Hematopoietic multipotent progenitor cell treated with erythropoietin and hydrocortisone succinate and interleukin-3 and kit ligand, for 15 days (in vitro differentiated cells): ENCODE measurements at places on chromosomes 4 and X.

DNA sequence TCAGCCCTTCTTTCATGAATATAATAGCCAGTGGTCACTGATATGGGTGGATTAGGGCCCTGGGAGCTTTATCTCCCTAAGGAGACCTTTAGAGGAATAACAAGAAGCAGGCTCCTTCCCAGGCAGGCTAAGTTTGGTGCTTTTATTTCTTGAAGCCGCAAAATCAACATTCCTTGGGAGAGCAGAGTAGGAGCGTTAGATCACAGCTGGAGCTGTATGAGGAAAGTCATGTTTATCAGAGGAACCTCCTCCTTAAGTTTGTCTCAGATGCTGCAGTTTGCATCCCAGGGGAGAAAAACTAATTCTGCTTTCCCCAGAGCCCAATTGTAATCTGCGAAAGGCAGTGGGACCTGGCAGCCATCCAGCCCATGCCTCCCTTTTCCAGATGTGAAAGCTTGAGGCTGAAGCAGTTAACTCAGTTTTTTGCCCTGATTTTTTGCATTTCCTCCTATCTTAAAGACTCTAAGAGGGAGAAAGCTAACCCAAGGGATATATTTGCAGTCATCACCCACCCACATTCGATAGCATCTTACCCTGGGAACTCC is 186.0 kb upstream of the FRMPD4 start:
- no peak for DNase-seq

GRCh38 chrX:124254611-124255010 is 77.8 kb upstream of the TEX13D start:
- DNase-seq = no peak

DNA sequence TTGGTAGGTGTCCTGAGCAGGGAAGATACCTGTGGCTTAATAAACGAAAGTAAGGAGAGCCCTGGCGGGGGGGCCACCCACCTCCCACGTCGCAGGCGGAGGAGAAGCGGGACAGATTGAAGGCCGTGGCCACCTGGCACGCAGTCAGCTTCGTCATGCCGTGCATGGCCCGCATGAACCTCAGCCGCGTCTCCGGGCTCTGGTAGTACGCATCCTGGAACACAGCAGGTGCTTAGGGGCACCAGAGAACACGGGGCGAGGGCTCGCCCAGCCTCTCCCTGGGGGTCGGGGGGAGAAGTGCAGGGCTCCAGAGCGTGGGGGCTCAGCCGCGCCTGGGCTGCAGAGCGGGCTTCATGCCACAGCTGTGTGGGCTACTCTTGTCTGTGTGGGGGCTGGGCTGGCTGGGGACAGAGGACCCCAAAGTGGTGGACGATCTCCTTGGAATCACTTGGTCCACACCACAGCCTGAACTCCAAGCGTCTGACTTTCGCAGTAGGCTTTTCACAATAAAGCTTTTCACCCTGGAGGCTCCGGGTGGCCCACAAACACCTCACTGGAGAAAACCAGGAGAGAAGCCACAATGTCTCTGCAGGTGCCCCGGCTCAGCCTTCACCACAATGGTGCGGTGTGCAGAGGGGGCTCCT is 27.1 kb upstream of the SLC25A6 start:
- no peak for DNase-seq

DNA sequence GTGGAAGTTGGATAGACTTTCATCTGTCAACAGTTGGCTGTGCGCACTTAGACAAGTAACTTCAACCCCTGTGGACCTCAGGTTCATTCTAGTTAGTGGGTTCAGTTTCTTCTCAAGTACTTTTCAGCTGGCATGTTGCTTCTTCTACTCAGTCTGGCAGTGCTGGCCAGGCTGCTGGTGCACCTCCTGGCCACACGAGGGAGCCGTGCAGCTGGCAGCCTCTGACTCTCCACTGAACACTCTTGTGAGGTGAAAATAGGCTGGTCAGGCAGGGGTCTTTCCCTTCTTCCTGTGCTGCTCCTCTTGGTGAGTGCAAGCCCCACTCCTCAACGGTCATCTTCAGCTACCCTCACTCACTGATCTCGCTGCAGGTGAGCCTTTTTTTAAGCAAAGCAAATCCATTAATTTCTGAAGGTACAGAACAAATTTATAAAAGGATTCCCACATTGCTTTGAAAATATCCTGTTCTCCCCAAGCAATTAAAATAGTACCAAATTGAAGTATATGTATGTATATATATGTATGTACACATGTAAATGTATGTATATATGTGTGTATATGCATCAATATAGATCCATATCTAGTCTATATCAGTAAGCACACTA is 30.6 kb downstream of the LONRF3 start:
- DNase-seq = peak; percentile 4

DNA sequence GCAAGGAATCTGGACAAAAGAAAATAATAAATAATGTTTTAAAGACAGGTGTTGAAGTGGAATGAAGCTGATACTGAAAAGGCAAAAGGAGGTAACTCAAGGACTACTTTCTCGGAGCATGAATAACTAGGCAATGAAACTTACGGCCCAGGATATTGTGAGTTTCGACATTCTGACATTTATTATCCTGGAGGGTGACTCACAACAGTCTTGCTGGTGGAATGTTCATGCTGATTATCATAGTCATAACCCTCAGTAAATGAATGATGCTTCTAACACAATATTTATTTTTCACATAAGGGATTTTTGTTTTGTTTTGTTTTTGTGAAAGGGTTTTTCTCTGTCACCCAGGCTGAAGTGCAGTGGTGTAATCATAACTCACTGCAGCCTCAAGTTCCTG is 147.0 kb upstream of the HPGD start:
- DNase-seq = no peak

- DNase-seq = peak; percentile 59
Measured at GRCh38 chr4:183507925-183508696, 3.3 kb downstream of the ING2 start.

- DNase-seq = no peak
Measured at GRCh38 chr4:8391972-8392371, 48.6 kb downstream of the ACOX3 start.

- no peak for DNase-seq
Measured at GRCh38 chr4:158238575-158238974, 28.3 kb downstream of the TMEM144 start.

DNA sequence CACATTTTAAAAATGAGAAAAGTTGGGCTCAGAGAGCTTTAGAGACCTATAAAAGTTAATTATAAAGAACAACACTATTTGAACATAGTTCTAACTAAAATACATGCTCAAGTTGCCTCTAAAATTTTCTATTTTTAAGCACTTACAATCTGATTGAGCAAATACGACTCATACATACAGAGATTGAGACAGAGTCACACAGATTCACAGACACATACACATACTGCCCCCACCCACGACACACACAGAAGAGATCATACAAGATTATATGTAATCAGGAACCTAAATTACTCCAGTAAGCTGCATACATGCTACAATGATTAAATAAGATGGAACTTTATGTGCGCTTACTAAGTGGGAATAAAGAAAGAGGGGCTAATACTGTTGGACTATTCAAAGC is 2.7 kb upstream of the ASB5 start:
- DNase-seq = no peak

DNA sequence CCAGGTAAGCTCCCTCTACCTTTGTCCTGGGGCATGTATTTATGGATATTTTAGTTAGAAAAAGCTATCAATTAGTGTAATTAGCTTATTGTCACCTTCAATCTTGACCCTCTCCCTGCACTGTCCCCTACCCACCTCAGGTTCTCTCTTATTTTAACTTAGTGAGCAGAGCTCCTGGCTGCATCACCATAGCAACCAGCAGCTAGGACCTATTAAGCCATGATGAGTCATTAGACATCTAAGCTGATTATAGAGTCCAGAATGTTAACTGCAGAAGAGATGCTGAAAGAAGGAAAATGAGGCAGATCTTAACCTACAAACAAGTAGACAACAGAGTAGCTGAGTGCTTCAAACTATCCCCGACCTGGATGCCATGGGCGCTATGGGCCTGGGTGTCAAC is 36.6 kb downstream of the MAGEE2 start:
- no peak for DNase-seq

- no peak for DNase-seq
Measured at GRCh38 chr4:121449416-121449815, 68.6 kb upstream of the QRFPR start.

GRCh38 chrX:138001226-138001625 is 435.3 kb downstream of the ZIC3 start:
- DNase-seq = no peak

- DNase-seq = peak; percentile 90
Measured at GRCh38 chr4:10180927-10181744, 64.5 kb upstream of the WDR1 start.

GRCh38 chr4:23991444-23991843 is 101.6 kb upstream of the PPARGC1A start:
- no peak for DNase-seq

DNA sequence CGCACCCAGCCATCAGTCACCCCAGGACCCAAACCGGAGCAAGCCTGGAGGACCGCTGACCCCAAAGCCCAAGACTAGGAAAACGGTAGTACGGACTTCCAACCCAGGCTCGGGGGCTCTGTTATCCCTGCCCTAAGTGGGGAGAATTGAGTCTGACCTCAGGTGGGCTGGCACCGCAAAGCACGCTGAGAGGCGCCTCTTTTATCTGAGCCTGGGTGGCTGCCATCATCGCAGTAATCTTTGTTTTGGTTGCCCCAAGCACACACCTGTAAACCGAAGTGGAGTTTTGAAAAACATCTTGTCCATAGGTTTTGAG is 894 bp upstream of the SH3RF1 start:
- DNase-seq = no peak

- DNase-seq = no peak
Measured at GRCh38 chr4:168386002-168386401, 67.5 kb upstream of the DDX60 start.

DNA sequence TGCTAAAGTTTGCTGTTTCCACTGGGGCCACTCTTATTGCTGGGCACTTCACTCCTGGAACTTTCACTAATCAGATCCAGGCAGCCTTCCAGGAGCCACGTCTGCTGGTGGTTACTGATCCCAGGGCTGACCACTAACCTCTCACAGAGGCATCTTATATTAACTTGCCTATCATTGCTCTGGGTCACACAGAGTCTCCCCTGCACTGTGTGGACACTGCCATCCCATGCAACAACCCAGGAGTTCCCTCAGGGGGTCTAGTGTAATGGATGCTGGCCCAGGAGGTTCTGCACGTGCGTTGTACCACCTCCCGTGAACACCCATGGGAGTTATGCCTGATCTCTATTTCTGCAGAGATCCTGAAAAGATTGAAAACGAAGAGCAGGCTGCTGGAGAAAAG is 41.8 kb upstream of the IQSEC2 start:
- no peak for DNase-seq

DNA sequence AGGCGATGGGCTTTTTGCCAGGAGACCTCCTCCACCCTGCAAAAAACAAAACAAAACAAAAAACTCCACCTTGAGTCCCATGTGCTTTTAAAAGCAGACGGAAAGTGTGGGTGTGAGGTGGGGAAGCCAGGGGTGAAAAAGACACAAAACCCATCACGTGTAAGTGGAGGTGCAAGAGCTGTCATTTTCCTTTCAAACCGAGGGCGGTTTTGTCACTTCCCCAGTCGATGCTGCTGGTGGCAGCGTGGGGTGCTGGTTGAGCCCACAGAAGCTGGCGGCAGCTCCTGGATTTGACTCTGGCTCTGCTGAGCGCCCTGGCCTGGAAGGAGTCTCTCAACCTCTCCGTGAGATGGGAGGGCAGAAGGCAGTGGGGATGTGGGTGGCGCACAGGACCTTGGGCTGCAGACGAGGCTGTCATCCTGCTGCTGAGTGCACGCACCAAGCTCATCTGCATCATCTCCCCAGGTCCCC is 110.0 kb downstream of the PSAPL1 start:
- DNase-seq = no peak

GRCh38 chr4:155478336-155478835 is 101.6 kb upstream of the MAP9 start:
- no peak for DNase-seq

DNA sequence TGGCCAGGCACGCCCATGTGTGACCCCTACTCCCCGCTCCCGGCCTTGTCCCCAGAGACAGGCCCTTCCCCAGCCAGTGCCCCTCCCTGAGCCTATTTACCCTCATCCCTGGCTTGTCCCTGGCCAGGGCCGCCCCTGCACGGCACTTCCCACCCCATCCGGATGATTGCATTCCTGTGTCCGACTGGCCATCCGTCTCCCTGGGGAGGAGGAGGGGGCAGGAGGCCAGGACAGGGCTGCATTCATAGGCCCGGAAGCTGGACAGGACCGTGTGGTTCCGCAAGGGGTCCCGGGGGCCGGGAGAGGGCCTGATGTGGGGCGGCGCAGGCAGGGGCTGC is 22.8 kb downstream of the CTBP1 start:
- DNase-seq = no peak

DNA sequence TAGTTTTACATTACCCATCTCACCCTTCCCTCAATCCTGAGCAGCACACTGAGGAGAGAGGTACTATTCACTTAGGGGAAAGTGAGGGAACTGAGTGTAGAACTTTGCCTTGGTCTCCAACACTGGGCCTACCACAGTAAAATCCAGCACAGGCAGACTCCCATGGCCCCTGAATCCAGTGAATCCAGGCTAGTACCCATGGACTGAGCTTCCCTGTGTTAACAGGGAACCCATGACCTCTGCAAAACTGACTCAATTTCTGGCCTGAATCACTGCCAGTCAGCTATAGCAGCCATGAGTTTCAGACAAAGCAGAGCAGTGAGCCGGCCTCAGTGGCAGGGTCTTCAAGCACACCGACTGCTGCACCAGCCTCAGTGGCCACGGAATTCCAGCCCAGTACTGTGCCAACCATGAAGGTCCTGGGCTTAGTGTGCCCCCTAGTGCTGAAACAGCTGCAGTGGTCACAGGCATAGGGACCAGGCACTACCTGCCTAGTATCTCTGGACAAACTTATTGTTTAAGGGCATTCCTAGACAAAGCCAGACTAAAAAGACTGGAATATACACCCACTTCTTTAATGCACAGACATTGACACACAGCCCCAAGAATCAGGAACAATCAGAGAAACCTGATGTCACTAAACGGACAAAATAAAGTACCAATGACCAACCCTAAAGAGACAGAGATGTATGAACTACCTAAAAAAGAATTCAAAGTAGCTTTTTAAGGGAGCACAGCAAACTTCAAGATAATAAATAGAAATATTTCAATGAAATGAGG is 127.4 kb upstream of the RPL34 start:
- DNase-seq = no peak

GRCh38 chrX:56784666-56785065 is 55.6 kb downstream of the NBDY start:
- DNase-seq = no peak

DNA sequence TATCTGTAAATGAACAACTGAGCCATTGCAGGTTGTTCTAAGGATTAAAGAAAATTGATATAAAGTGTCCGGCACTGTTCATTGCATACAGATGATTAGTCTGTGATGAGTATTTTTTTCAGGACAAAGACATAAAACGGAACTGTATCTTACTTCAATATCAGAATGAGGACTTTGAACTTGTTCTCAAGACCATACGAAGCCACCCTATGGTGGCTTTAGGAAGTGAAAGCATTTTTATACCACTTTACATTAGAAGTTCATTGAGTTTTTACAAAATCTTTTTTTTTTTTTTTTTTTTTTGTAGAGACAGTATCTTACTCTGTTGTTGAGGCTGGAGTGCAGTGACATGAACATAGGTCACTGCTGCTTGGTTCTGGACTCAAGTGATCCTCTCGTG is 45.2 kb upstream of the TRIM2 start:
- DNase-seq = no peak

- peak; percentile 50 for DNase-seq
Measured at GRCh38 chr4:15001248-15001868, 923 bp upstream of the CPEB2 start.
